ENCODE measurements at places on chromosomes 16 and 17. TPM values are rescaled to one million over a fixed set of nuclear protein-coding genes. Genes with fewer than 3 reads are reported as not detected.

KRTAP2-2 gene
- not detected for total RNA-seq

CLEC18C gene
- 1.1 TPM for total RNA-seq

AXIN2 gene
- total RNA-seq = 35.4 TPM

ACAP1 gene
- total RNA-seq = 1.4 TPM

NOTUM gene
- 7.4 TPM for total RNA-seq

ATF7IP2 gene
- total RNA-seq = 26.0 TPM

DNAI2 gene
- total RNA-seq = not detected

CX3CL1 gene
- 1.7 TPM for total RNA-seq

GRCh38 chr16:68231384-68232136, 4.4 kb downstream of the ESRP2 start:
- no peak for DNase-seq
- H3K4me3 ChIP-seq = no peak overlapping the region
- peaks cover 33% of the 10 kb centered on the region for H3K27me3 ChIP-seq

DNA sequence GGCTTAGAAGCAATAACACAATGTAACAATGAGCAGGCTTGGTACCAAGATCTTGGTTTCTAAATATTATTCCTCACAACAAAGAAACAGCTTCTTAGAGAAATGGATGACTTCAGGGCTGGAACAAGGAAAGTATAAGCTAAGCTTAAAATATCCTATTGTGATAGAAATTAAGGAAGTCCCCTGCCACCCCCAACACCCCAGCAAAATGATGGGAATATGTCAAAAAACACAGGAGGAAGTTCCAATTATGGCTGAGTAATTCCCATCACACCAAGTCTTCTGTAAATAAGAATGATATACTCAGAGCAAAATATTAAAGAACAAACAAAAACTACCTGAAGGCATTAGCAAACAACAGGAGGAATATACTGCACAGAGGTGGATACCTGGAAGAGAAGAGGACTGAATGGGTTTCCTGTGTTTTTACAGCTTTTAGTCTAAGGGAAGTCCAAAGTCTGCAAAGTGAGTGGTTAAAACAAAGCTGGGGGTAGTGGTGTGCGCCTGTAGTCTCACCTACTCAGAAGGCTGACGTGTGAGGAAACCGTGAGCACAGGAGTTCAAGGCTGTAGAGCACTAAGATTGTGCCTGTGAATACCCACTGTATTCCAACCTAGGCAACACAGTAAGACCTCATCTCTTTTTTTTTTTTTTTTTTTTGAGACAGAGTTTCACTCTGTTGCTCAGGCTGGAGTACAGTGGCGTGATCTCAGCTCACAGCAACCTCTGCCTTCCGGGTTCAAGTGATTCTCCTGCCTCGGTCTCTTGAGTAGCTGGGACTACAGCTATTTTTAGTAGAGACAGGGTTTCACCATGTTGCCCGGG, 17.1 kb upstream of the ATP6V0A1 start:
- no peak overlapping the region for H3K4me3 ChIP-seq
- no peak overlapping the region for H3K27ac ChIP-seq
- H3K27me3 ChIP-seq = no peaks in the 10 kb centered on the region
- no peaks in the 10 kb centered on the region for H3K4me1 ChIP-seq

DNA sequence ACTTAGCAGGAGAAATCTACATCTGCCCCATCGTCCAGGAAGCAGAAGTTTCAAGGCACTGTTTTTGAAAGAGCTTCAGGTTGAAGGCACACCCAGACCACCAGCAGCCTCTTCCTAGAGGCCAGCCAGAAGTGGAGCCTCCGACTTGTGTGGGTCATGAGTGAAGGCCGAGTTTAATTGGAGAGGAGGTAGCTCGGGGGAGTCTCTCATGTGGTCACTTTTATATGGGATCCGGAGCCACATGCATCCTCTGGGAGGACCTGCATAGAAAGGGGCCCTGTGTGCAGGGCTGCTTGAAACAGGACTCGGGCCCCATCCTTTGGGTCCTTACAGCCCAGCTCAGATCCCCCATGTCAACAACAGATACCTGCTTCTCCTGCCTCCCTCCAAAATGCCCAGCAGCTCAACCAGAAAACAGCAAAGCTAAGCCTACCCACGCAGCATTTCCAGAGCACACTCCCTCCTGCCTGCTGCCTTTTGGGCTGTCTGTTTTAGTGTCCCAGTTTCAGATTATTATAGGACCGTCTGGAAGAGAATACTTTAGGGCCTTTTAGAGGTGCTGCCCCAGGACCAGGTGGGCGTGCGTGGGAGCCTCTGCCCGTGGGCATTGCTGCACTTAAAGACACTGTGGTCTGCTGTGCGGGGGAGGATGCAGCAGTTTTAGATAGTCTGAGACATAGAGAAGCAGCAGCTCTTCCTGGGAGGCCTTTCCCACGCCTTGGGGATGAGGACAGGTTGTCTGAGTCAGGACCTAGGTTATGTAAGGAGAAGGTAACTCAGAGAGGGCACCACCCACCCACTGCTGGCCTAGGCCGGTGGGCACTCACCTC, 29.5 kb downstream of the MPRIP start:
- no peak for DNase-seq
- H3K36me3 ChIP-seq = no peaks in the 10 kb centered on the region
- H3K27ac ChIP-seq = no peak overlapping the region
- no peak overlapping the region for H3K4me3 ChIP-seq
- H3K4me1 ChIP-seq = peaks cover 10% of the 10 kb centered on the region
- H3K27me3 ChIP-seq = no peaks in the 10 kb centered on the region

- H3K27me3 ChIP-seq = no peaks in the 10 kb centered on the region
- no peaks in the 10 kb centered on the region for H3K4me1 ChIP-seq
- H3K4me3 ChIP-seq = no peak overlapping the region
- DNase-seq = peak; percentile 40
- H3K36me3 ChIP-seq = no peaks in the 10 kb centered on the region
Observed at GRCh38 chr17:79874329-79874981, 35.2 kb upstream of the CBX4 start.

DNA sequence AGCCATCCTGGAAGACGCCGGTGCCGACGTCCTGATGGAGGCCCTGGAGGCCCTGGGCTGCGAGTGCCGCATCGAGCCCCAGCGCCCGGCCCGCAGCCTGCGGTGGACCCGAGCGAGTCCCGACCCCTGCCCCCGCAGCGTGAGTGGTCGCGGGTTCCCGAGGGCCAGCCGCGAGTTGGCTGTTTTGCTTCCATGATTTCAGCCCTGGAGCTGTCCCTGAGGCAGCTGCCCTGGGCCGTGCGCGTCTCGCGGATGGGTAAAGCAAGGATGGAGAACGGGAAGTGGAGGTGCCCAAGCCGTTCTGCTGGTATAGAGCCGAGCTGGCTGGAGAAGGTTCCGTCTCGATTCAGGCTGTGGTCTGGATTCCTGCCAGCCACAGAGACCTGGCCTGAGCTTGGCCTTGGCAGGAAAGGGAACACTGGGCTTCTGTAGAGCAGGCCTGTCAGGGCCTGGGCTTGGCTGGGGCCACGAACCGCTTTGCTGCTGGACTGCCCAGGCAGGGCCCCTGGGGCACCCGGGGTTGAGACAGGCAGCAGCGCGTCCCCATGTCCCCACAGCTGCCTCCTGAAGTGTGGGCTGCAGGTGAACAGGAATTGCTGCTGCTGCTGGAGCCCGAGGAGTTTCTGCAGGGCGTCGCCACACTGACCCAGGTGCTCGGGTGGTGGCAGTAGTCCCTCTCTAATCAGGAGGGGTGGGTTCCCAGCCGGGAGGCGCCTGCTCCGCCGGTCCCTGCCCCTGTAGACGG, 941 bp upstream of the MRPS34 start:
- DNase-seq = peak; percentile 49
- H3K27me3 ChIP-seq = no peaks in the 10 kb centered on the region
- no peaks in the 10 kb centered on the region for H3K36me3 ChIP-seq
- H3K4me3 ChIP-seq = peak overlapping the region; percentile 59
- H3K4me1 ChIP-seq = peaks cover 13% of the 10 kb centered on the region

GRCh38 chr17:8542599-8543502, 87.7 kb downstream of the MYH10 start:
- no peaks in the 10 kb centered on the region for H3K27me3 ChIP-seq
- no peak for DNase-seq
- H3K27ac ChIP-seq = peak overlapping the region; percentile 43
- no peak overlapping the region for H3K4me3 ChIP-seq
- H3K4me1 ChIP-seq = no peaks in the 10 kb centered on the region
- peaks cover 75% of the 10 kb centered on the region for H3K36me3 ChIP-seq

GRCh38 chr17:75507733-75508719, 7.3 kb downstream of the CASKIN2 start:
- no peaks in the 10 kb centered on the region for H3K27me3 ChIP-seq
- H3K27ac ChIP-seq = peak overlapping the region; percentile 51
- peaks cover 14% of the 10 kb centered on the region for H3K4me1 ChIP-seq
- no peak for DNase-seq
- no peak overlapping the region for H3K4me3 ChIP-seq
- H3K36me3 ChIP-seq = peaks cover 14% of the 10 kb centered on the region

GRCh38 chr17:78682363-78682762, 99.7 kb downstream of the CYTH1 start:
- DNase-seq = no peak
- no peaks in the 10 kb centered on the region for H3K4me1 ChIP-seq
- H3K4me3 ChIP-seq = no peak overlapping the region

- no peak overlapping the region for H3K4me3 ChIP-seq
- H3K27me3 ChIP-seq = no peaks in the 10 kb centered on the region
Observed at GRCh38 chr16:46826631-46827030, 4.3 kb downstream of the C16orf87 start.

DNA sequence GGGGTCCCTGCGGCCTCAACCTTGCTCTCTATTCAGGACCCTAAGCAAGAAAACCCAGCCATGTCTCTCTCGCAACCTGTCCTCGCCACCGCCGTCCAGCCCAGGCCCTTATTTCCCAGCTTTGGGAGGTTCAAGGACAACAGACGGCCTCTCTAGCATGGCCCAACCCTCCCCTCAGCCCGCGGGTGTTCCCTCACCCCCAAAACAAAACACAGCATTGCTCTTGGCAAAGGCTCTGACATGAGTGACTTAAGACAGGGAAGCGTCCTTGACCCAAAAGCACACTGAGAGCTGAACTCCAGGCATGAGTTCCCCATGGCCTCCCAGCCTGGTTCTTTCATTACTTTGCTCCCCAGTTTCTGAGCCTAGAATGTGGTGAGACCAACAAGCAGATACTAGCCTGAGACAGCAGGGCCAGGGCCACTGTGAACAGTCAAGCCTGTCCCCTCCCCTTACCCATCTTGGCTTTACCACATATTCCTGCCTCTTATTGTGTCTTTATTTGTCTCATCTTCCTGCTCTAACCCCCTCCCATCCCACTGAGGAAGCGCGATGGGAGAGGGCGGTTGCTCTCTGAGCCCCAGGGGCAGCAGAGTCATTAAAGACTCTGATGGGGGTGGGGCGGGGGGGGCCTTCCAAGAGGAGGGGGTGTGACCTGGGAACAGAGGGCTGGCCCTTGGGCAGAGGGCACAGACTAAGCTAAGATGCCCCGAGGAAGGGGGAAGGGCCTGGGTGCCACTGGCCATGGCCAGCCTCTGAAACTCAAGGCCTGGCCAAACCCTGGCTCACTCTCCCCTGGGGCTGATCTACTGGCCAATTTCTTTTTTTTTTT, 11.8 kb downstream of the SREBF1 start:
- DNase-seq = no peak
- H3K27me3 ChIP-seq = no peaks in the 10 kb centered on the region
- peaks cover 32% of the 10 kb centered on the region for H3K4me1 ChIP-seq
- H3K27ac ChIP-seq = peak overlapping the region; percentile 19
- H3K4me3 ChIP-seq = no peak overlapping the region
- H3K36me3 ChIP-seq = no peaks in the 10 kb centered on the region

GRCh38 chr17:11499881-11500280, 98.4 kb upstream of the DNAH9 start:
- H3K27ac ChIP-seq = no peak overlapping the region
- no peaks in the 10 kb centered on the region for H3K36me3 ChIP-seq
- DNase-seq = no peak

GRCh38 chr17:10616502-10617119, 40.5 kb downstream of the MYH3 start:
- no peaks in the 10 kb centered on the region for H3K36me3 ChIP-seq
- H3K4me3 ChIP-seq = no peak overlapping the region
- H3K27ac ChIP-seq = no peak overlapping the region
- peak; percentile 85 for DNase-seq
- H3K4me1 ChIP-seq = no peaks in the 10 kb centered on the region
